Purkinje cell (primary cell): ENCODE measurements at places on chromosomes 3 and 15. TPM values are rescaled to one million over a fixed set of nuclear protein-coding genes. Genes with fewer than 3 reads are reported as not detected.

Gene GPR149
- not detected in 2 replicates for polyA plus RNA-seq

Gene CPN2
- not detected in 2 replicates for polyA plus RNA-seq

Gene GOLGA8O
- not detected in 2 replicates for polyA plus RNA-seq

Gene EPB42
- polyA plus RNA-seq: not detected in 2 replicates

Gene ZPLD1
- polyA plus RNA-seq: not detected in 2 replicates

Gene FHIT
- 14.7 and 17.5 TPM in 2 replicates for polyA plus RNA-seq

Gene SERINC4
- polyA plus RNA-seq: not detected in 2 replicates

Gene TTLL13
- 0.31 and 0.79 TPM in 2 replicates for polyA plus RNA-seq

Gene HEMK1
- polyA plus RNA-seq: 0.97 and 5.0 TPM in 2 replicates

Gene TMC3
- polyA plus RNA-seq: not detected in 2 replicates

Gene RBP2
- polyA plus RNA-seq: not detected in 2 replicates

Gene MAP6D1
- 8.7 and 13.6 TPM in 2 replicates for polyA plus RNA-seq

Gene LRRC2
- 0.04 and 1.6 TPM in 2 replicates for polyA plus RNA-seq

Gene CDC25A
- 0.69 and 0.94 TPM in 2 replicates for polyA plus RNA-seq

Gene DNAH12
- polyA plus RNA-seq: 0.77 TPM in 1 of 2 replicates, not detected in the other

Gene MST1R
- polyA plus RNA-seq: not detected in 2 replicates

Gene RHO
- polyA plus RNA-seq: 1.1 TPM in 1 of 2 replicates, not detected in the other

Gene BFSP2
- polyA plus RNA-seq: not detected in 2 replicates

Gene FSIP1
- 1.5 TPM in 1 of 2 replicates, not detected in the other for polyA plus RNA-seq

Gene ATP2B2
- polyA plus RNA-seq: 357 and 433 TPM in 2 replicates

Gene GOLGA6L10
- polyA plus RNA-seq: 0.42 and 1.0 TPM in 2 replicates

Gene PPP1R14D
- polyA plus RNA-seq: not detected in 2 replicates

Gene TRAK1
- polyA plus RNA-seq: 30.2 and 36.7 TPM in 2 replicates

Gene DIPK2A
- 439 and 483 TPM in 2 replicates for polyA plus RNA-seq

Gene ZNF280D
- 27.0 and 40.6 TPM in 2 replicates for polyA plus RNA-seq

Gene DZIP1L
- polyA plus RNA-seq: not detected in 2 replicates

Gene IL16
- polyA plus RNA-seq: 0.43 and 1.5 TPM in 2 replicates

Gene MYEF2
- 27.2 and 35.0 TPM in 2 replicates for polyA plus RNA-seq

Gene SNTN
- polyA plus RNA-seq: 3.5 TPM in 1 of 2 replicates, not detected in the other

Gene CEMIP
- polyA plus RNA-seq: 0.24 and 2.6 TPM in 2 replicates

Gene TUSC2
- 26.1 and 26.6 TPM in 2 replicates for polyA plus RNA-seq

Gene CHRM5
- not detected in 2 replicates for polyA plus RNA-seq

Gene ZIC1
- 16.1 and 33.6 TPM in 2 replicates for polyA plus RNA-seq

Gene CSTA
- polyA plus RNA-seq: not detected in 2 replicates

Gene PLCH1
- polyA plus RNA-seq: 1.7 and 2.3 TPM in 2 replicates

Gene CCDC54
- not detected in 2 replicates for polyA plus RNA-seq

Gene LRRC3B
- polyA plus RNA-seq: 7.5 and 14.7 TPM in 2 replicates

Gene LTF
- polyA plus RNA-seq: not detected in 2 replicates

Gene TGM5
- polyA plus RNA-seq: 0.24 TPM in 1 of 2 replicates, not detected in the other

Gene DNAJC17
- polyA plus RNA-seq: 11.7 and 25.3 TPM in 2 replicates

Gene ACTC1
- polyA plus RNA-seq: 1.4 and 2.6 TPM in 2 replicates
